HTR-8/SVneo (cell line): ENCODE measurements at places on chromosomes 1 and 21.

- peak; percentile 55 for DNase-seq
Observed at GRCh38 chr1:17865912-17866739, 111.0 kb downstream of the ACTL8 start.

DNA sequence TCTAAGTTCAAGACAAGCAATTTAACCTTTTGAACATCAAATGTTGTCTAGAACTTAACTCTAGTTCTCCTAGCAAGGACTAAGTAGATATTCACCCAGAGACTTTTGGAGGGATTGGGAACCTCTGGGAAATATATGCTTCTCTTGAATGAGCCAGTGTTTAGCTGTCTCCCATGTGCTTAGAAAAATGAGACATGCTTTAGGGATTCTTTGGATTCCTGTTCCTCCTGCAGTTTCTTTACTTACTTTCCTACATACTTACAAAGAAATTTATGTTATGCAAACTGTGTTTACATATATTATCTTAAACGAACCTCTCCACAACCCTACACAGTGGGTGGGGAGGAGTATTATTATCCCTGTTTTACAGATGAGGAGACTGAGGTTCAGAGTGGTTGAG, 39.2 kb downstream of the RNASEL start:
- DNase-seq: no peak

DNA sequence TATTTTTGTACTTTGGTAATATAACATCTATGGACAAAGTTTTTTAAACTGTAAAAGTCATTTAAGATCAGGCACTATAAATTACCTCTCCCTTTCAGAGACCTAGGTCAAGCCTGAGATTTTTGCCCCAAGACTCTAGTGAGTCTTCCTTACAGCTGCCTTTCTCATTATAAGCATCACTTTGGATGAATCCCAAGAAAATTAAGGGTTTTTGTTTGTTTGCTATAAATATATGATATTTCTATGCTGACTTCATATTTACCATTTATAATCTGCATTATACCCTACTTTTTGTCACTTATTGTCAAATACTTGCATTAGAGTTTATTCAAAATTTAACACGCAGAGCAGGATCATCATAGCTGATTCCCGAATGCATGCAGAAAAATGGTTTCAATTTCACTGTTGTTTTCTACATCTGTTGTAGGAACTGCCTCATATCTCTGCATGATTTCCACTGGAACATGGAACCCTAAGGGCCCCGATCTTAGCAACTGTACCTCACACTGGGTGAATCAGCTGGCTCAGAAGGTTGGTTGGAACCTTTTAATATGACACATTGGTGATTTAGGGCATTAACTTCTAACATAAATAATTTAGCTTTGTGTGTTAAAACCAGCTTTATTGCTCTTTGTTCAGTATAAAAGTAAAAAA, 150.0 kb downstream of the ADGRL2 start:
- no peak for DNase-seq

GRCh38 chr1:41906943-41907342, 11.8 kb downstream of the HIVEP3 start:
- DNase-seq: no peak

DNA sequence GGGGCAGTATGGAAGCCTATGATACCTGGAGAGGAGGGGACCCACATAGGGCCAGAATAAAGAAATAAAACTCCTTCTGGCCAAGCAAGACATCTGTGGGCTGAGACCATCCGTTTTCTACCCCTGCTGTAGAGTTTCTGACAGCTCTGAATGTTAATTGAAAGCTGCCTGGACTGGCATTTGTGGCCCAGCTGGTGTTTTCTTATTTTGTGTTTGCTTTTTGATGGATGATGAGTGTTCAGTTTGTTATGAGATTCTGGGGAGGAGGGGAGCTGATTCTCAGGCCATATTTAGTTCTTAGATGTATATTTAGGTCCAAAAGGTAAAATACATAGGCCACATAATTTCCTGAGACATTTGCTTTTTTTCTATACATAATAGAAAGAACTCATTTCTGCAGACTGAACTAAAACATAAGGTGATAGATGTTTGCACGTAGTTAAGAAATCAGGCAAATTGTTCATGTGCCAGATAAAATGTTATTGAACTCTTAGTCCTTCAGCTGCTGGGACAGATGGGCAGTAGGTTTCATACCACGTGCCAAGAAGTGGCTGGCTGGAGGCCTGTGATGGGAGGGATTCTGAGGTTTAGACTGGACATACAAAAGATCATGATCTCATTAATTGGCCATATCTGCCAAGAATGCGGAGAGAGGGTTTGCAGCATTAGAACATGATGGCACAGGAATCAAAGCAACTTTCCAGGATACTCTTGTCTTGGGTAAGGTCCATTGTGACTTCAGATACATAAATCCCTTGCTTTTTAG, 54.1 kb downstream of the DSCAM start:
- no peak for DNase-seq

DNA sequence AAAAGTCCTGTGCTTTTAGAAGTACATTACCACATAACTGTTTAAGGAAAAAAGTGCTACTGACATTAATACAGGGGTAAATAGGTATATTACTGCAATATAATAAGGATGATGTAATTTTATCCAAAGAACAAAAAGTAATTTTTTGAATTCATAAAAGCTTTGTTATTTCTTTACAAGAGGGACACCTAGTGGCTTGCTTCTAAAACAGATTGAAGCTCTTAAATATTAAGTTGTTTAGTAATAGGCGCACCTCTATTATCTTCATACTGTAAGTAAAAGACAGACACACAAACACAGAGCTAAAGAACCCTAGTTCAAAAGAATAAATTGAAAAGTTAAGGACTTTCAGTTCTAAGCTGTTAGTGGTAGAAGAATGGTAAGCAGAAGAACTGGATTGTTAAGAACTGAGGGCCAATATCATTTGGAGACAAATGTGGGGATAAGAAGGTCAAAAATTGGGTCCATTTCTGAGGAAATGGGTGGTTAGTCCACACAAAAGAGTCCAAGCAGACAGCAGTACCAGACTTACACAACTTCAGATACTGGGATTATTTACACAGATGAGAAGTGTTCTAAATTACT, 15.4 kb downstream of the ZNHIT6 start:
- DNase-seq: peak; percentile 17

GRCh38 chr1:23558872-23559135, 497 bp downstream of the ID3 start:
- no peak for DNase-seq

- no peak for DNase-seq
Observed at GRCh38 chr1:12536023-12536639, 81.9 kb downstream of the DHRS3 start.

GRCh38 chr1:53305650-53306049, 22.2 kb downstream of the LRP8 start:
- DNase-seq: no peak

GRCh38 chr21:29639366-29640079, 300.3 kb downstream of the GRIK1 start:
- DNase-seq: no peak

DNA sequence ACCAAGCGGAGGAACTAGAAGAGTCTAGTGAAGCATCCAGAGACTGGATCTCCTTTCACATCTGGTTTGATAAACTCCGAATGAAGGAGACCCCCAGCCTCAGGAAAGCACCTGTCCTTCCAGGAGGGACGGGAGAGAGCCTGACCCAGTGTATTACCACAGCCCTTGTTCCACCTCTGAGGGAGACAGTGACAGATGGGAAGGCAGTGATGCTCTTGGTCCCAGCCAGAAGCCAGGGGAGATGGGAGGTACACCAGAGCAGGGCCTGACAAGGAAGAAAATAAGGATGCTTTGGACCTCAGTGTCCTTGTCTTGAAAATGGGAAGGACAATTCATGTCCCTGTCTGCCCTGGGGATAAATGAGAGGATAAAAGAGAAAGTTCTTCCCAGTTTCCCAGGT, 3.5 kb downstream of the KLHDC7A start:
- DNase-seq: no peak

DNA sequence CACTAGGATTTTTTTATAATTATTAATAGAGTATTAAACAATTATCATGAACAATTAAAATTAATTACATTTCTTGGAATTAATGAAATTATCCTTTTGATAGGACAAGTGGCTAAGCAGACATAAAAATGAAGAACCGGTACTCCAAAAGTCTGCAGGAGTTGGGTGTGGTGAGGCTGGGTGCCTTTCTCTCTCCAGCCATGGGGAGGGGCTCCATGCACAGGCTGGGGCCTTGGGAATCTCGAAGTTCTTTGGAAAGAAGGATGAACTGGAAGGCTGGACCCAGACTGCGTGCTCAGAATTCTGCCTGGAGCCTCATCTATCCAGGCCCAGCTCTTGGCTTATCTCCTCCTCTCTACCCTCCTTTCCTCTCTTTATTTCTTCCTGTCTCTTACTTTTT, 94.1 kb downstream of the ACTL8 start:
- DNase-seq: no peak

DNA sequence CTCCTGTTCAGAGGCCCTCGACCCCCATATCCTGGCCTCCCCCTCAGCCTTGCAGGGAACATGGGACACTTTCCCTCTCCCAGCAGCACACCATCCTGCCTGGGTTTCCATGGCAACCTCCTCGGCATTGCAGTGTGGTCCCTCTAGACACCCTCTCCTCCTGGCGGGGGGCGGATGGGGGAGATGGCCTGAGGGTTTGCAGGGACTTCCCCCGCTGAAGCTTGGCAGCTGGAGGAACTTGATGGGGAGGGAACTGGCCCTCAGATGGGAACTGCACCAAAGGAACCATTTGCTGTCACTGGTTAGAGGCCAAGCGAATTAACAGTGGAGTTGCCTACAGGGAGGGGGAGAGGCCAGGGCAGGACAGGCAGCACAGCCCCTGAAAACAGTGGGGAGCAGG, 28.7 kb downstream of the RIMS3 start:
- no peak for DNase-seq

DNA sequence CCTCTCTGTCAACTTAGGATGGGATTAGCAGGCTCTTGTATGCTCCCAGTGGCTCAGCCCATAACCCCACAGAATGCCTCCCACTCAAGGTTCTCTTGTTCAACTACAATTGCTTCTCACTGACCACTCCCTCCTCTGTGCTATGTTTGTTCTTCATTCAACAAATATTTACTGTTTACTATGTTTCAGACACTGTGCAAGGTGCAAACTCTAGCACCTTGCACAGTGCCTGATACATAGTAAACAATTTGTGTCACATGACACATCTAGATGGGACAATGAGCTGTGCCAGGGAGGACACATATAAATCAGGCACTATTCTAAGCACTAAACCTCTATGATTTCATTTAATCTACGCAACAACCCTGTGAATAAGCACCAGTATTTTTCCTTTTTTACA, 15.4 kb downstream of the ATP1A2 start:
- DNase-seq: no peak

DNA sequence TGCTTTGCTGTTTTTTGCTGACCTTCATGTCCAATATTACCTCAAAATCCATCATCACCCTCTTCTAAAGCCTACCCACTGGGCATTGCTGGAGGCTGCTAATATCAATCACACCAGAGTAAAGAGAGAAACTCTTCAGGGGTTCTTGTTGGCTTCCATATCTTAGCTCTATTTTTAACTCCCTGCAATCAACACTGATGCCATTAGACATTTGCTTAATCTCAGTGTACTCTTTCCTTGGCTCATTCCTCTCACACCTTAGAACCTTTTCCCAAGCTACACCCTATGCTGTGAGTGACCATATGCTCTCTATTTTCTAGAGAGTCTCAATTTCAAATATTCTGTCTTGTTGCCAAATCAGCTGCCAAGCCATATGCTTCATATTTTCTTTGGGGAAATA, 40.6 kb upstream of the RABGAP1L start:
- no peak for DNase-seq

- no peak for DNase-seq
Observed at GRCh38 chr1:200922406-200922805, 27.7 kb downstream of the INAVA start.

- no peak for DNase-seq
Observed at GRCh38 chr1:228851618-228852017, 116.3 kb downstream of the RHOU start.

DNA sequence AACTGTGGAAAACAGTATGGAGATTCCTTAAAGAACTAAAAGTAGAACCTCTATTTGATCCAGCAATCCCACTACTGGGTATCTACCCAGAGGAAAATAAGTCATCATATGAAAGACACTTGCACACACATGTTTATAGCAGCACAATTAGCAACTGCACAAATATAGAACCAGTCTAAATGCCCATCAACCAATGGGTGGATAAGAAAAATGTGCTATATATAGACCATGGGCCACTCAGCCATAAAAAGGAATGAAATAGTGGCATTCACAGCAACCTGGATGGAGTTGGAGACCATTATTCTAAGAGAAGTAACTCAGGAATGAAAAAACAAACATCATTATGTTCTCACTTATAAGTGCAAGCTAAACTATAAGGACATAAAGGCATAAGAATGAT, 105.0 kb upstream of the PGBD5 start:
- DNase-seq: no peak

DNA sequence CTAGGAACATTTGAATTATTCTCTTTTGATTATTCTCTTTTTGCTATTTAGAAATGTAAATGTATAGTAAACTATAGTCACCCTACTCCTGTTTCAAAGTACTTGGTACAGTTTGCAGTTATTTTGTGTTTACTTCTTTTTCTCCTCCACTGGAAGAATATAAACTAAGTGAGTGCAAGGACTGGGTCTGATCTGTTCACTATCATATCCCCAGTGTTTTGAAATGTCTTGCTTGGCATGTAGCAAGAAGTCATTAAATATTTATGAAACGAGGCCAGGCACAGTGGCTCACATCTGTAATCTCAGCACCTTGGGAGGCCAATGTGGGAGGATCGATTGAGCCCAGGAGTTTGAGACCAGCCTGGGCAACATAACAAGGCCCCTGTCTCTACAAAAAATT, 35.8 kb upstream of the PODN start:
- no peak for DNase-seq

- DNase-seq: no peak
Observed at GRCh38 chr1:11728126-11728806, 7.7 kb upstream of the AGTRAP start.

DNA sequence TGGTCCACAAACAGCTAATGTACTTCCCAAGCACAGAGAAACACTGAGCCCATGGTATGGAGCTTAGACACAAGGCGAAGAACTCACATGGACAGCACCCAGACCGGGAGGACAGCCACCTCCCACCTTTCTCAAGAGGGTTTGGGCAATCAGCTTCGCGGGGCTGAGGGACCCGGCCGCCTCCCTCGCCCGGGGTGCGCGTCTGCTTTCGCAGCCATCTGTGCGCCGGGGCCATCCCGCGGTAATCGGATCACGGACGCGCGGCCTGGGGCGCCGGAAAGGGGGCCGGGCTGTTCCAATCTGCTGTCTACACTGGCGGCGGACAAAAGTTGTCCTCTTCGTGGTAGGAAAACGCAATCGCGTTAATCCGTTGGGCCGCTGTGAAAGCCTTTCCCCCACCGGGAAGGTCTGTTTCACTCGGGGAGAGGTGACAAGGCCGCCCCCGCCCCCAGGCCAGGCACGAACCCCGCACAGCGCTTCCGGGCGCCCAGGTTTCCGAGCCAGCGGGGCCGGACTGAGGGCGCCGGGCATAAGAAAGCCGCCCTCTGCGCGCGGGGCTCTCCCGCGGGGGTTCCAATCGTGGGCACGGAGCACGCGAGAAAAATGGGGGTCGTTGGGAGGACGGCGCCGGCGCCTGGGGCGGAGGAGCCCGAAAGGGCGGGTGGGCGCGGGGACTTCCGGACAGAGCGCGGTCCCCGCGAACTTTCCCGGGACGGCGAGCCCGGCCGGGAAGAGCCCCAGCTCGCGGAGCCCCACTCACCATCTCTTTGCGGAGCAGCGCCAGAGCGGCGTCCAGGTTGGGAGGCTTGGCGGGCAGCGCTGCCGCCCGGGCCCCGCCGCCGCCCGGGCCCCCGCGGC, 664 bp downstream of the FAM89A start:
- DNase-seq: peak; percentile 40
